Central memory CD4-positive, alpha-beta T cell (primary cell): ENCODE measurements at places on chromosomes 1 and 21.

GRCh38 chr1:184191181-184191621 is 139.7 kb downstream of the TSEN15 start:
- DNase-seq, result no peak

GRCh38 chr1:232873412-232873811 is 68.2 kb downstream of the MAP10 start:
- DNase-seq, result no peak

- DNase-seq, result no peak
Measured at GRCh38 chr1:89502895-89503294, 21.7 kb upstream of the LRRC8B start.

GRCh38 chr1:213345621-213346020 is 294.6 kb downstream of the RPS6KC1 start:
- DNase-seq, result no peak

GRCh38 chr1:174724219-174724618 is 275.5 kb upstream of the CACYBP start:
- no peak for DNase-seq

DNA sequence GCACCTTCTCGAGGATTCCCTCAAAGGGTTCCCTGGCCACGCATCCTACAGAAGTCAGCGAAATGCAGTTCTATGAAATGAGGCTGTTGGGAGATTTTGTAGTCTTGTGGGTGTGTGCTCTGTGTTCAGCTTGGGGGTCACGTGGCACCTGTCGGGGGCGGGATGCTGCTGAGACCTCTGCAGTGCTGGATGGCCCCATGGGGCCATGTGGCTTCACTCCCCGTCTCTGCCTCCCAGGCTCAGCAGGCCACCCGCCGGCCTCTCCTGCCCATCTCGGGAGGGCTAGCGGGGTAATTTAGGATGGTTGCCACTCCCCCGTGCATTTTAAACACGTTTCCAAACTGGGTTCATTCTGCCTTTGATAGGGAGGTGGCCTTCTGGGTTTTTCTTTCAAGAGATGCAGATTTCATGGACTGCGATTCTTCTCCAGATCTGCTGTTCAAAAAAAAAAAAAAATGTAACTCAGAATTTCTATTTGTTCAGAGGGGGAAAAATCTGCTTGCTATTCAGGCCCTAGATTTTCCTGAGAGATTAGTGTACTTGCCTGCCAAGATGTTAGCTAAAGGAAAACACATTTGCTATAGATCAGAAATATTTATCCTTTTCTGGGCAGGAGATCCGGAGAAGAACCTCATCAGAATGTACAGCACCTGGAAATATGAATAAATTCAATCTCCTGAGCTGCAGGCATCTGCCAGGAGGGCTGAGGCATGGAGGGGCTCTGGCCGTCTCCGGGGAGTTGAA is 277.2 kb upstream of the VAMP3 start:
- DNase-seq, result no peak

DNA sequence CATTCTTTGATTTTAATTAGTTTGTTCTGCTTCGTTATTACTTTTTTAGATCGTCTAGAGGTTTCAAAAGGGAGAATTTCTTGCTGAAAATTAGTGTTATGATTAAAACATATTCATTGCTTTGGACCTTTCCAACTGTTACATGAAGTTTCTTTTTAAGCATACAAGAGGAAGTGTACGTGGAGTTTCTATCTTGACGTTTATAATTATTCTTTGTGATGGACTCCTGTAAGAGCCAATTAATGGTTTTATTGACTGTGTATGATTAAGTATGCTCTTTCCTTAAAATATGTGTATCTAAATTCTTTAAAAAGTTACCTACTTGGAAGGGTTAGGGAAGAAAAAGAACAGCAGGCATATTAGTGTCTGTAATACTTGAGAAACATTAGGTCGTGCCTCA is 37.8 kb downstream of the SPEN start:
- no peak for DNase-seq

- no peak for DNase-seq
Measured at GRCh38 chr1:47679301-47679791, 241.5 kb downstream of the FOXD2 start.

GRCh38 chr1:205670611-205671430 is 9.5 kb downstream of the SLC45A3 start:
- no peak for DNase-seq

DNA sequence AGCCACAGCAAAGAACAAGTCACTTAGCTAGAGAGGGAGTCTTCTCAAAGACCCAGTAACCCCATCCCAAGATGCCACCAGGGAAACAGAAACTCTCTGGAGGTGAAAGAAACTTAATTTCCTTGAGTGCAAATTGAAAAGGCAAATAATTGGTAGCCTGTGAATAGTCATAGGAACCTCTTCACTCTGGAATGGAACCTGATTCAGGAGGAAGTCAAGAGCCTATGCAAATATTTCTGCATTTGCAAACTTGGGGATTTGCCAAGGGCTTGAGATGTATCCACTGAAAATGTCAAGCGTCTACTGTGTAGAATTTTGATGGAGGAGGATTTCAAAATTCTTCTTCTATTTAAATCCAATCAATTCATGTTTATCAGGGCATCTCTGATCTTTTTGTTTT is 5.7 kb downstream of the HIVEP3 start:
- DNase-seq, result no peak

- no peak for DNase-seq
Measured at GRCh38 chr1:27755865-27756264, 17.2 kb upstream of the STX12 start.

GRCh38 chr1:229148743-229149142 is 122.2 kb upstream of the RAB4A start:
- no peak for DNase-seq

- DNase-seq, result no peak
Measured at GRCh38 chr1:98143403-98143802, 222.6 kb upstream of the DPYD start.

GRCh38 chr1:103125219-103125618 is 16.9 kb upstream of the COL11A1 start:
- DNase-seq, result no peak

- no peak for DNase-seq
Measured at GRCh38 chr1:163168053-163168452, 34.7 kb downstream of the RGS5 start.

DNA sequence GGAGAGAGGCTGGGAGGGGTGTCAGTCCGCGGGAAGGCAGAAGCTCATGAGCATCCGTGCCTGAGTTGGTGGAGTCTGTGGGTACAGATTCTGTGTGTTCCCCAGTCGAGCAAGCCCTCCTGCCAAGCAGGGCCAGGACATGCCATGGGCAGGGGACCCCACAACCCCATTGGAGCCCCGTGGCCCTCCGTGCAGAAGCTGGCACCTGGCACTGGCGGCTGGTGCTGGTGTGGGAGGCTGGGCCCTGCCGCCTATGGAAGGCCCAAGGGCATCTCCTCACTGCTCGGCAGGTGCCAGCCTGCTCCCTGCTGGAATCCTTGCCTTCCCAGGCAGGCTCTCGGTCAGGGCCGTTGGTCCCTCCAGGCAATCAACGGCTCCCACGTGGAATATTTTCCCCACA is 73.7 kb downstream of the UBE2T start:
- no peak for DNase-seq

- no peak for DNase-seq
Measured at GRCh38 chr1:156128654-156129597, 14.4 kb downstream of the LMNA start.

GRCh38 chr1:112706505-112707220 is at the start of gene RHOC:
TSS of gene RHOC (minus strand) at chr1:112707127. CDS start at chr1:112703799, 3,328 bp downstream.
- no peak for DNase-seq

DNA sequence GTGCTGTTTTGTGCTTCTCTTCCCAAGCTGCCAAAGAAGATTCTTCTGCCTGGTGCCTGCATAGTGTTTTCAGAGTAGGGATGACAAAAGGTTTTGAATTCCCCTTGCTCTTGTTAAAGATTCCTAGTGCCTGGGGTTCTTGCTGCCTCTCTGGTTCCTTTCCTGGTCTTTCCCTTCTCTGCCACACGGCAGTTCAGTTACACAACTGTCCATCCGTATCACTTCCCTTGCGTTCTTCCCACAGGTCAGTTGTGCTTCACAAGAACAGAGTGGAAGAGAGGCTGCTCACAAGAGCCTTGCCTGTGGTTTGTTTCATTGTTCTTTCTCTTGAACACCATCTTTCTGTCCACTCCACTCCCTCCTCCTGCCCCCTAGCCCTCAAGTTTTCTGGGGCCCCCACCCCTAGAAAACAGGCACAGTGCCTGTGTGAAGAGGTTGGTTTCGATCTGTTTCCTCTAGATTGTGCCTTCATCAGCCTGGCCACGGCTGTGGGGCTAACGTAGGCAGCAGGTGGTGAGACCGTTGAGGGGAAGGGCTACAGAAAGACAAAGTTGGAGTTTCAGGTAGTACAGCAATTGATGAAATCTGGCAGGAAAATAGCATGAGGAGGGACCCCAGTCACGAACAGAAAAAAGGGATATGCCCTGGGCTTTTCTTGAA is 5.8 kb downstream of the VASH2 start:
- no peak for DNase-seq

DNA sequence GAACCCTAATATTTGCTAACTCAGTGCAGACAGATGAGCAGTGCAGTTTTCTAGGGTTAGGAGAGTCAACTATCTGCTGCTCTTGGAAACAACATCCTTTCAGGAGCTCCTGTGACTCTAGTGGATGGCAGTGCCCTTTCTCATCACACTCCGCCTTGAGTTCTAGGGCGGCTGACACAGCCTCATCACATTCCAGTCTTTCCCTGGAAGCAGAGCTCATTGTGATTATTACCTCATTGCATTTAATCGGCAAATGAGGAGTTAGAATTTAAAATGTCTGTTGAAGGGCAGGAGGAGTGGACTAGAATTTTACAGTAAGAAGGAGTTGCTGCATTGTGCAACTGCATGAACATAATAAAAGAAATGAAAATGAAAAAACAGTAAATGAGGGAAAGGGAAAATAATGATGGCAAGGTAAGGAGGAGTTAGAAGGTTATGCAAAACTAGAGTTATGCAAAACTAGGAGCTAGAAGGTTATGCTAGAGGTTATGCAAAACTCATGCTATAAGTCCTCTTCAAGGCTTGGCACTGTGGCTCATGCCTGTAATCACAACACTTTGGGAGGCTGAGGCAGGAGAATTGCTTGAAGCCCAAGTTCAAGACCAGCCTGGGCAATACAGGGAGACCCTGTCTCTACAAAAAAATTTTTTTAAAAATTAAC is 6.9 kb upstream of the PTGFRN start:
- DNase-seq, result no peak

GRCh38 chr1:78155121-78155520 is 109.4 kb downstream of the GIPC2 start:
- DNase-seq, result no peak

GRCh38 chr1:219121679-219122078 is 52.0 kb upstream of the LYPLAL1 start:
- no peak for DNase-seq

DNA sequence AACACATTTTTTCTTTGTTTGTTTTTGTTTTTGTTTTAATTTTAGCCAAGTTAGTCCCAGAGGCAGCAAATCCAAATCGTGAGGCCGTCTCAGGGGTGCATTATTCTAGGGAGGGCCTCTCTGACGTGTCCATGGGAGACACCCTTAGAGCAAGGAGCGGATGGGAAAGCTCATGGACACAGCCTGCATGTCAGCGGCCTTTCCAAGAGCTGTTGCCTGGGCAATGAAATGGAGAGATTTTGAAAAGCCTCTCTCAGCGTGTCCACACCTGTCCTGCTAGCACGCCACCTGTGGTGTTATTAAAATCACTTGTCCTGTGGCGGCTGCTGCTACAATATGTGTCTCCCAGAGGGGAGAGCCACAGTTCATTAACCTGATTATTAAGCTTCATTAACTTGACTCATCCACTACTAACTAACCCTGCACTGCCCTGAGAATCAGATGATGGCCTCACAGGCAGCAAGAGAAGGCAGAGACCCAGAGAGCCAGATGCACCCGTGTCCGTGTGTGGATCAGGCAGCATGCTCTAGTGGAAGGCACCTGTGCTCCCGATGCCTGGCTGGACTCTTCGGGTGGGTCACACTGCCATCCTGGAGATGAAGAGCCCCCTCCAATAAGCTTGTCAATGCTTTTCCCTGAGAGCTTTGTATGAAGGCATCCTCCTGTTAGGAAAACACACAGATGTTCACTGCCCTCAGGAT is 133.3 kb downstream of the PGBD5 start:
- DNase-seq, result no peak

GRCh38 chr1:175679981-175680652 is 63.3 kb downstream of the TNR start:
- no peak for DNase-seq

DNA sequence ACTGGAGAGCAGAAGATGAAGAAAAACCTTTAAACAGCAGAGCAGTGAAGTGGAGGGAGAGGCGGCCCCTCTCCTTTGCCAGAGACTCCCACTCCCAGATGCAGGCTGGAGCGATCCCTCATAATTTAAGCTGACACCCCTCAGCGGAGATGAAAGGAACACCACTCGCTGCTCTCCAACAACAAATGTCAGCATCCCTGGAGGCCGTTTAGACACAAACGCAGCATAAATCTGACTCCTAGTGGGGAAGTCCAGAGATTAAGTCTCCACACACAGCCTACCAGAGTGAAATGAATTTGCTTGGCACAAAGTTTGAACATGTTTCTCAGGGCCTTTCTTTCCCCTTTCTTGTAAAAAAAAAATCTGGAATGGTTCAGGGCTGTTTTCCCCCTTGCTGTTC is 137.8 kb downstream of the LMX1A start:
- DNase-seq, result no peak

DNA sequence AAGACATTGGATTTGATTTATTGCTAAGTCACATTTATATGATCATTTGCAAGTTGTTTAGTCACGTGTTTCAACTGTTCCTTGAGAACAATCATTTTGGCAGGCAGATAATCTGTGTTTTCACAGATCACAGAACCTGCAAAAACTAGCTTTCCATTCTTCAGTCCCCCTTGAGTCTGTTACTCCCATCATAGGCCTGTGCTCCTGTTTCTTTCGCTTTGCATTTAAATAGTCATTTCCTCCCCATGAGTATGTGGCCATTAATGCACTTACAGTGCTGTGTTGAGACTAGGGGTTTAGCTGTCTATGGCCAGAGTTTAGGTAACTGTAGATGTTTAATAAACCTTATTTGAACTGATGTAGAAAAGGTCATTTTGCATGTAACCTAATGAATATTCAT is 214.5 kb downstream of the PATJ start:
- DNase-seq, result no peak

GRCh38 chr1:179448437-179449149 is 82.8 kb downstream of the AXDND1 start:
- no peak for DNase-seq

GRCh38 chr21:42744520-42745445 is 91.4 kb downstream of the PDE9A start:
- DNase-seq, result no peak

GRCh38 chr1:198771563-198772153 is 132.8 kb downstream of the PTPRC start:
- no peak for DNase-seq

- DNase-seq, result no peak
Measured at GRCh38 chr1:12142141-12142823, 24.5 kb upstream of the TNFRSF1B start.
